Stimulated activated naive CD8-positive, alpha-beta T cell treated with anti-CD3 and anti-CD28 coated beads, Interleukin-15, Interleukin-2, amounts not matched to agents 100 U/mL and 50 U/mL, for 24 hours (primary cell): ENCODE measurements at places on chromosomes 4 and X.
A peak's percentile ranks its signal among the peaks of the same experiment; 100 is the strongest.

DNA sequence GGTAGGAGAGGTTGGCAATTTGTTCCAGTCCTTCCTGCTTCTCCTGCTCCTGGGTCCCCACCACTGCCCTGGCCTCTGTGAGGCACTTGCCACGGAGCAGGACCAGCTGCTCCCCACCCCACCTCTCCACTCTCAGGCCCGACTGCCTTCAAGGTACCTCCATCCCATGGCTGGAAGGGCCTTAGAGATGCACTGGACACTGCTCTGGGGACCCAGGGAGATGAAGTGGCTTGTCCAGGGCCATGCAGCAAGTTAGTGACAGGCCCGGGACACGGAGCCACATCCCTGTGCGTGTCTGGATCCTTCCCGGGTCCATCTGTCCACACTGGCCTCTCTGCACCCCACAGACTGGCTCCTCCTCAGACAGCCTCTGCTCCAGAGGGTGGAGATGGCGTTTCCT lies 105.3 kb downstream of the CPZ start:
- DNase-seq: no peak

GRCh38 chr4:1049591-1049905 lies 38.1 kb downstream of the FGFRL1 start:
- DNase-seq: no peak

DNA sequence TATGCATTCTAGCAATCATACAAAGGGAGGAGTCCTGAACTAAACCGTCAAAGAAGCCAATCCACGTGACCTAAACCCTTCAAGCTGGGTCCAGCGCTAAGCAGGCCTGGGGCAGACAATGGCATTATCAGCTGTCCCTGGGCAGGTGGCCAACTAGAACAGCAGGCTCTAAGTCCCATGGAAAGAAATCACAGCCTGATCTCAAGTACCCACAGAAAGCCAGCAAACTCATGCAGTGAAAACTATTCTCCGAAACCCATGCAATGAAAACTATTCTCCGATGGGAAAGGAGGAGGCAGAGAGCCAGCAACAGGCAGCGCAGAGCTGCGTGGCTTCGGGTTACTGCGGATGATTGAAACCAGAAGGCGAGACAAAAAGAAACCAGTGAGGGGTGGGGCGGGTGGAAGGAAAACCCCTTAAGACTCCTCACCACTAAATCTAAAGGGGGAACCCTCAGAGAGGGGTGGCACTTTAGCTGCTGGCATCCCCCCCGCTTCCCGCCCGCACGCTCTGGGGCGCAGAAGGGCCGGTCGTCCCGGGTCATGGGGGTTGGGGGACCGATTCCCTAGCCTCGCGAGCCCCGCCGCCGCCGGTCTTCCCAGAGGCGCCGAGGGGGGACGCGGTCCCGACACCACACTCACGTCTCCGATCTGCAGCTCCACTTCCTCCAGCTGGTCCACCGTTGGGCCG lies 567 bp downstream of the C4orf46 start:
- DNase-seq: peak; percentile 70

DNA sequence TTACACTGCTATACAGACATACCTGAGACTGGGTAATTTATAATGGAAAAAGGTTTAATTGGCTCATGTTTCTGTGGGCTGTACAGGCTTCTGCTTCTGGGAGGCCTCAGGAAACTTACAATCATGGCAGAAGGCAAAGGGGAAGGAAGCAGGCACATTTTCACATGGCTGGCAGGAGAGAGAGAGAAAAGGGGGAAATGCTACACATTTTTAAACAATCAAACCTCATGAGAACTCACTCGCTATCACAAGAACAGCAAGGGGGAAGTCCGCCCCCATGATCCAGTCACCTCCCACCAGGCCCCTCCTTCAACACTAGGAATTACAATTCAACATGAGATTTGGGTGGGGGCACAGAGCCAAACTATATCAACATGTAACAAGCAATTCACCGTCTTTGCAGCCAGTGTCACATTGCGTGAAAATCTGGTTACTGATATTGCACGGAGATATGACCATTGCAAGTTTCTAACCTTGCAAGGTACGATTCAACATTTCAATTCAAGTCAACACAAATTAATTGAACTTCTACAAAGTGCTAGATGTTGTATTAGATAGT lies 61.7 kb upstream of the RELL1 start:
- DNase-seq: no peak

GRCh38 chrX:105543283-105543682 lies 279.1 kb upstream of the NRK start:
- DNase-seq: no peak

GRCh38 chr4:163988391-163988790 lies 493.9 kb downstream of the TMA16 start:
- no peak for DNase-seq

- no peak for DNase-seq
These were observed 127.6 kb upstream of the GATB start for GRCh38 chr4:151888367-151888866.

- DNase-seq: no peak
These were observed 29.5 kb downstream of the TAPT1 start for GRCh38 chr4:16196482-16197393.

- DNase-seq: no peak
These were observed 23.2 kb downstream of the NKX1-1 start for GRCh38 chr4:1382776-1383727.

GRCh38 chr4:128983771-128984485 lies 109.4 kb downstream of the SCLT1 start:
- DNase-seq: no peak

- peak; percentile 8 for DNase-seq
These were observed 169.2 kb upstream of the MAGEB18 start for GRCh38 chrX:25968920-25969319.

DNA sequence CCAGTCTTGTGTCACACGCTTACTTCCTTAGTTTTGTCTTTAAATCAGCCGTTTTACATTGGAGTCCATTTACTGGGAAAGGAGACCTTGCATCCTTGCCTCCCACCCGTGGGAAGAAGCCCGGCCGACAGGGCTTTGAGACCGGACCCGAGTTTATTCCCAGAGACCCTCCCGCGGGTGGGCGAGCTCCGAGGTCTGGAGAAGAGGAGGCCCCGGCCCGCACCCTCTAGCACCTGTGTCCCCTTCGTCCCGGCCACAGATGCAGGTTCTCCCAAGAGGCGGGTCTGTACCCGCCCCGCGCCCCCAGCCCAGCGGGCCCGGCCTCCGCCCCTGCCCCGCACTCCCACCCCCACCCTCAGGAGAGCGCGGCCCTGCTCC lies 3.8 kb upstream of the SLC26A1 start:
- no peak for DNase-seq

- no peak for DNase-seq
These were observed 33.2 kb upstream of the SMS start for GRCh38 chrX:21907260-21907659.

GRCh38 chr4:40507977-40508376 lies 121.7 kb downstream of the RBM47 start:
- DNase-seq: no peak

- DNase-seq: no peak
These were observed 167.4 kb upstream of the NAP1L5 start for GRCh38 chr4:88865046-88865445.

- DNase-seq: no peak
These were observed 45.5 kb upstream of the FAM241A start for GRCh38 chr4:112099701-112100297.

DNA sequence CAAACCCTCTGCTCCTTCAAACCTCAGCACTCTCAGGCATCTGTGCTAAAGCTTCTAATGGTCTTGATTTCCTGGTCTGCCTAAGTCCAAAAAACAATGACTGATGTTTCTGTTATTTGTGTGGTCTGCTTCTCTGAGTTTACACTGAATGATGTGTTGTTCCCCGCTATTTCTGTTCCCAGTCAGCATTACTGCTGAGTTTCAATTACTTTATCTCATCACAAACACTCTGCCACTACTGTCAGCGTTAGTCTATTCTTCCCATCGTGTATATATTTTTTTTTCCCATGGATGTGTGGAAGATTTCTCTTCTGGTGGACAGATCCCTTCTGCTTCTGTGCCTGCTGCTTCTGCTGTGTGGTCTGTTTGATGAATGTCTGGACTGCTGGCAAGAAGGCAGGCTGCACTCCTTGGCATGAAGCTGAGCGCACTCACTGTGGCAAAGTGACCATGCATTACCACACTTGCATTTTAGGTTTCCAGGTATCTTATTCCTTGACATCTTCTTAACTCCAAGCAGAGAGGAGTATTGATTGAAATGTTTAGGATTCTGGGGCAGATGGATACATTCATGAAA lies 106.9 kb upstream of the PAQR3 start:
- no peak for DNase-seq

DNA sequence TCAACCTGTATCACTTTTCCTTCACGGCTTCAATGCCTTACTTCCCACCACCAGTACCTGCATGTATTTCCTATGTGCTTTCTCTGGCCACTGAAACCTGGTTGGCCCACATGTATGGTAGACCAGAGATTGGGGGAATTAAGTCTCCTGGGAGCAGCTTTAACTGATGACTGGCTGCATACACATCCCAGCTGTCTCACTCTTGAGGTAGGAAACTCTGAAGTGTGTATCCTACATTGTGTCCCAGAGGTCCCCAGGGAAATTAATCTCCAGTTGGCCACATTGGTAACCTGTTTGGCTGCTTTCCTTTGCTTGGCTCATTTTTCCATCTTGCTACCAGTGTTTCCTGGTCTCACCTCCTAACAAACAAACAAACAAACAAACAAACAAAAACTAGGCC lies 124.4 kb downstream of the ZNF827 start:
- DNase-seq: no peak

GRCh38 chrX:19986531-19986930 lies 4.3 kb downstream of the BCLAF3 start:
- DNase-seq: no peak

DNA sequence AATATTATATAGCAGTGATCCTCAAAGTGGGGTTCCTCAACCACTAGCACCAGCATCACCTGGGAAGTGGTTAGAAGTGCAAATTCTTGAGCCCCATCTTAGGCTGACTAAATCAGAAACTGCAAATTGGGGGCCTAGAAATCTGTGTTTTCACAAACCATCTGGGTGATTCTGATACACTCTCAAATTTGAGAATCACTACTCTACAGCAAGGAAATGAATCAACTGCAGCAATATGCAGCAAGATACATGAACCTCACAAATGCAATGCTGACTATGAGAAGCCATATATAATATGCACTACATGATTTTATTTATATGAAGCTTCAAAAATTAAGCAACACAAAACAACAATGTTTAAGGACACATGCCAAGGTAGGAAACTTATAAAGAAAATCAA lies 36.2 kb upstream of the IRS4 start:
- no peak for DNase-seq

DNA sequence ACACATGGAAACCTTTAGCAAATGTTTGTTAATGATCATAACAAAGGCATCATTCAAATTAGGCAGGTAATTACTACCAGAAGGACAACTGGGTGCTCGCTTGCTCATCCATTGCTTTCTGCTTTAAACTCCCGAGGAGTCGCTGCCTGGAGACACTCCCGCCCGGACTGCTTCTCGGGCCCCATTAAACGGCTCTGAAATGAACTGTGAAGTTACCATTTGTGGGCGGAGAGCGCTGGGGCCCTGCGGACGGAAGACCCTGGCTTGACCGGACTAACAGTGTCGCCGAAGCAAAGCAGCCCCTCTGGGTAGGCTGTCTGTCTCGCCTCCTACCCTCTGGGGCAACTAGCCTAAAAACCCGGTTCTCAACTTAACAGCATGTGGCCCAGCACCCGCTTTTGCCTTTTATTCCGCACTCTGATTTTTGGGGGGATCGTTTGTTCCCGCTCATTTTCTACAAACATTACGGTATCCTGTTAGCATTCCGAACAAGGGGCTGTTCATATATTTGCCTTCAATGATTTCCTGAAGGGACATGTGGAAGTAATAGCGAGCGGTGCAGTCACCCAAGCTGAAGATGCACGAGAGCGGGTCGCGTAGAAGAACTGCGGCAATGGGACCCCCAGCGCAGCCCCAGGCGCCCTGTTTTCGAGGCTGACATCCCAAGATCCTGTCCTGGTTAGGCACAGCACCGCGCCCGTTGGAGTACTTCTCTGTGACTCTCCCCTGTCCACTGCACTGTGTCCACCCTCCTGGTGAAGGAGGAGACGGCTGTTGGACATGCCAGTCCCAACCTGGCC lies 1.6 kb upstream of the PDGFRA start:
- peak; percentile 8 for DNase-seq

DNA sequence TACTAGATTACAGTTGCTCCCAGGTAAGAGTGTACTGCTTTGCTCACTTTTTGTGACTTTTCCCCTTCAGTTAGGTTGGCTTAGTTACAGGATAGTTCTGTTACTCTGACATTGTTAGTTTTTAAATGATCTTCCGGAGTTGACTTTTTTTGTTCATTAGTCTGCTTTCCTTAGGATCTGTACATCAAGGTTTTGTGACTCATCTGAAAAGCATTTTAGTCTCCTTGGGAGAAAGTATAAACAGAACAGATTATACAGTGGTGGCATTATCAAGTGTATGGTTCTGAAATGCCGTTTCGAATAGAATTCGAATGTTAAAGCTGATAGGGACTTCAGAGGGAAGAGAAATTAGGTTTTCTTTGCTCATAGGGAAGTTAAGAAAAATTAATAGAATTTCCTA lies 63.3 kb downstream of the USP9X start:
- no peak for DNase-seq

DNA sequence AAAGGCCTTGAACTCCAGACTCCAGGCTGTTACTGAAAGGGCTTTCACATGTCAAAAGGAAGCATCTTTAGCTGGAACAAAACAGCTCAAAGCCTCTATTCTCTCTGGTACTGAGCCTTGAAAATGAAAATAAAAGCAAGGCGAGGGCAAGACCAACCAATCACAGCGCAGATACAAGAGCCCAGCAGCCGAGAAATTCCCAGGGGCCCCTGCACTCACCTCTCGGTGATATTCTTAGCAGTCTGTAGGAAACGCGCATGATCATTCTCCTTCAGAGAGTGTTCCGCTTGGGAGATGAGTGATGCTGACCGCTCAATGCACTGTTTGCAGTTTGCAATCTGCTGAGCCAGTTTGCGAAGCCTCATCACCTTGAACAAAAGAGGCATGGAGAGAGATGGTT lies 138.1 kb downstream of the MID1 start:
- DNase-seq: no peak

DNA sequence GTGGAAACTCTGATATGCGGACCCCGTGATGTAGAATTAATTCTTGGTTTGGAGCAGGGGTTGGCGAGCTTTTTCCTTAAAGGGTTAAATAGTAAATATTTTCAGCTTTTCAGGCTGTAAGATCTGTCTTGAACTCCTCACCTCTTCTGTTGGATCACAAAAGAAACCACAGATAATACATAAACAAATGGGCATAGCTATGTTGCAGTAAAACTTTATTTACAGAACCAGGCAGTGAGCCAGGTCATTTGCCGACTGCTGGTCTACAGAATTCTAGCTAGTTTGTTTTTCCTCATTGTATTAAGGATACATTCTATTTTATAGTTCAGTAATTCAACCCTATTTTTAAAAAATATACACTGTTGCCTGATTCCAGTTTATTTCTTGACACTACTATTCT lies 116.6 kb downstream of the PAPSS1 start:
- DNase-seq: no peak

- no peak for DNase-seq
These were observed 619.7 kb downstream of the GRXCR1 start for GRCh38 chr4:43512253-43512652.

DNA sequence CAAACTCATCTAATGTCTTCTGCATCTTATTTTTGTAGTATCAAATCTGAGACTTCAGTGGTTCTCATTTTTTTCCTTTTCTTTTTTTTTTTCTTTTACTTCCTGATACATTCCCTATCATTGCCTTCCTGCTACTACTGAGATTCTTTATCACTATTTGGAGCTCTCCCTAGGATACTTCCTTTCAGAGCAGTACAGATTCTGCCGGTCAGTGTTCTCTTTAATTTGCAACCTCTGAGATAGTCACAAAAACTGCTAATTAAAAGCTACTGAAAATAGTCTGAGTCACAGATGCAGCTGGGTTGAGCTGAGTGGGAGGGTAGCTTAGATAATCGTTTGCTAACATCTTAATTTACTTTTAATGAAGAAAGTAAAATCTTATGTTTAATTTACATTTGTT lies 1279.7 kb downstream of the ARAP2 start:
- DNase-seq: no peak
